Effector CD4-positive, alpha-beta T cell (primary cell): ENCODE measurements at places on chromosomes 3 and 15.

DNA sequence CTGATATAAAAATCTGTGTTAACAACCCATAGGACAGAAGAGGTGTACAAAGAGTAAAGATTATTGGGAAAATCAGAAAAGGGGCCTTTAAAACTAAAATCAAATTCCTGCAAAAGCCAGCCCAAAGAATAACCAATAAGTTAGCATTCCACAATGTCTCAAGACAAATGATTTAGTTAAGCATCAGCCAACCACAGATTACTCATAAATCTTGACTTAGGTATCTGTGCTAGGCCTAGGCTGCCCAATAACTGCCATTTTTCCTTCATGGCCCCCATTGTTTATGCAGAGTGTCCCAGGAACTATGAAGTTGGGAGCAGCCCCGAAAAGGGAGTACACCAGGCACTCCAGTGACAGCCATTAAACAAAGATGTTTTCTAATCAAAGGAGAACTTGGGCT, 7.4 kb downstream of the TRANK1 start:
- no peak for DNase-seq

DNA sequence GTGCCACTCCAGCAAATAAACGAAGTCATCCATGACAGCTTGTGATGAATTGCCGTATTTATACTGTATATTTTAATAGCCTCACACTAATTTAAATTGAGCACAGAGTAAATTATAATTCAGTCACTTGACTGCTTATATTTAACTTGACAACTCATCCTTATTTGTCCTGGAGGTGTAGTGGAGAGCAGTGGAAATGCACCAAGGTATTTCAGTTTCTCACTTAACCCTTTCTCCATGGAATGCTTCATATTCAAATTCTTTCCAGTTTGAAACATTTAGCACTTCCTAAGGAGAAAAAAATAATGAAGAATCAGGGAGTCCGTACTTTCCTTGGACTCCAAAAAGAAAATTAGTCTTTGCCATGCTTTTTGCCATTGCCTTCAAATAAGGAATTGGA, 99.0 kb downstream of the MAP2K5 start:
- no peak for DNase-seq

- DNase-seq = no peak
Measured at GRCh38 chr3:42421818-42422796, 11.7 kb upstream of the LYZL4 start.

- no peak for DNase-seq
Measured at GRCh38 chr15:62644216-62644888, 398.2 kb upstream of the TPM1 start.

GRCh38 chr3:71760140-71760539, 6.5 kb downstream of the GPR27 start:
- no peak for DNase-seq

DNA sequence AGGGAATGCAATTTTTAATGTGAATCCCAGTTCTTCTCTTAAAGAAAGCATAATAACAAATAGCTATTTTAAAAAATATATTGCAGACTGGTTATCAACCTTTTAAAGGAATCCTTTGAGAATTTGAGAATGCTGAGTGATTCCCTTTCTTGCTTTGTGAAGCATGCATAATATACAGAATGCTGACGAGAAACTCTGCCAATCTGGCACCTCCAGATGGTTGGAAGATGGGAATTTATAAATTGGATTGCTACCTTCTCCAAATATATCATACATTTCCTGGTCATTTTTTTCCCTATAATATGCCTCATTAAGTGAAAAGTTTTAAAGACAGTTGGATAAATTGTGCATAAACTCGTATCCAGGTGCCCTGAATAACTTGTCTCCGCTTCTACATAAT, 333.9 kb upstream of the ARPP21 start:
- no peak for DNase-seq

- DNase-seq = no peak
Measured at GRCh38 chr15:55816017-55816416, 73.1 kb upstream of the PRTG start.

- DNase-seq = no peak
Measured at GRCh38 chr3:8712908-8713255, 20.7 kb upstream of the CAV3 start.

GRCh38 chr3:43792904-43793303, 102.2 kb downstream of the ABHD5 start:
- no peak for DNase-seq

GRCh38 chr3:9247941-9248521, 1.4 kb downstream of the SRGAP3 start:
- DNase-seq = no peak

DNA sequence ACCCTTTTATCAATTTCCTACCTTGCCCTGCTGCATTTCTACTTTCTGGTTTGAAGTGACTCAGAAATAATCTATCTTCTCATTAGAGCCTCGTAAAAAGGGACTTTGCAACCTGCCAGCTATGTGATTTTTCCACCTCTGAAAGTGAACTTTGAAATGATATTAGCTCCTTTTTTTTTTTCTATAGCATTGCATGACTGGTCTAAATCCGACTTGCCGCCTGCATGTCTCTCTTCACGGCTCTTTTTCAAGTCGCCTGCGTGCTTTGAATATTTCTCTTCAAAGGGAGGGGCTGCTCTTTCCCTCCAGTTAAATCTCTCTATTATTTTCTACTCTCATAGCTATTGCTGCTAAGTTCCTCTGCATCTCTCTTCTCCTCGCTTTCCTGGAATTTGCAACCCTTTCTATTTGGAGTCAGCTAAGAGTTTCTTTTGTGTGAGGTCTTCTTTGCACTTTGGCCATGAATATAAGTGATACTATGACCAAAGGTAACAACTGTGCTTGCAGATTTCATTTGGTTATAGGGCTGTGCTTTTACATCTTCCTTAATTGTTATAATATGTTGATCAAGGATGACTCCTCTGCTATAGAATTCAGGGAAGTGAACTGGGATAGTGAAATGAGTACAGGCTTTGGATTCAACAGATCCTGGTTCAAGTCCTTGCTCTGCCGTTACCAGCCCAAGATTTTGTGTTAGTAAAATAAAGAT, 541.1 kb downstream of the AGBL1 start:
- no peak for DNase-seq

- peak; percentile 63 for DNase-seq
Measured at GRCh38 chr15:52256366-52256765, 39.2 kb downstream of the MYO5C start.

DNA sequence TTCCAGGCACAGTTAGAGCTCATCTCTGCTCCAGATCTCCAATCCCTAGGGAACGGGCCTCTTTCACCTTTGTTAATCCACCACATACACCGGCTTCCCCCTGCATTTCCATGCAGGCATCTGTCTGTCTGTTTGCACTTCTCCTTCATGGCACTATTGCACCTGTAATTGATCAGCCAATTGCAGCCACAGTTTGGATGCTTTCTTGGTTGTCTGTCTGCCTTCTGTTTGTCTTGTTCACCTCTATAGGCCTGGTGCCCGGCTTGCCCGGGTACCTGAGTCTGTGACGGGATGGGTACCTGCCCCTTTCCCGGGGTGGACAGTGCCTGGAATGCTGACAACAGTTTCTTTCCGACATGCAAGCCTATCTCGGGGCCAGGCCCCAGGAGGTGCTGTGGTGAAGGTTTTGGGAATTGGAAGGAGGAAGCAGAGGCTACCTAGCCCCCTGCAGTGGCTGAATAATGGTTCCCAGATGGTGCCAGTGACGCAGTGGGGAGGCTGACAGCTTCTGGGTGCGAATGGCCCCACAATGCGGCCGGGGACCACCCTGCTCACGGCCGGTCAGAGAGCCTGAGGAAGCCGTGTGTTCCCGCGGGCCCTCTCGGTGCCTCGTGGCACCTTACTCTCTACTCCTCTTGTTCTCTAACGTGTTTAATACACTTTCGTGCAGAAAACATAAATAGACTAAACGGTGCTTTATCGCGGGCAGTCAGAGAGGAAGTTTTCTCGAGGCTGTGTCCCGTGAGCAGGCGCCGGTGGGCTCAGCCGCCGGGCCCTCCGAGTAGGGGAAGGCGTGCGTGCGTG, 31.3 kb upstream of the RAB6B start:
- no peak for DNase-seq

DNA sequence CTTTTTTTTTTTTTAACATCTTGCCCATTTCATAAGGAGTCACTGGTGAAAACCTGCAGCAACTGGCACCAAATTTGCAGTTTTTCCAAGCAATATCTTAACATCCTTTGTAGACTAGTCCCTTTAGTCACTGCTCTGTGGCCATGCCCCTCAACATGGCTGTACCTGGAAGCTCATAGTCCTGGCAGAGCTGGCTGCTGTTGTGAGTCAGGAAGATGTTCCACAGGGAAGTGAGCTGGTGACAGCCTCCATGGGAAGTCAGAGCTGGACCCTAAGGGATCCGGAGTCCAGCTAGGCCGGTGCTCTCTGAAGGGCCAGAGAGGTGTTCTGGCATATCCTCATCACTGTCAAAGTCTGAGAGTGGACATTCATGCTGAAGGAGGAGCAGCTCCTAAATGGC, 99.3 kb upstream of the ZBED2 start:
- DNase-seq = no peak

DNA sequence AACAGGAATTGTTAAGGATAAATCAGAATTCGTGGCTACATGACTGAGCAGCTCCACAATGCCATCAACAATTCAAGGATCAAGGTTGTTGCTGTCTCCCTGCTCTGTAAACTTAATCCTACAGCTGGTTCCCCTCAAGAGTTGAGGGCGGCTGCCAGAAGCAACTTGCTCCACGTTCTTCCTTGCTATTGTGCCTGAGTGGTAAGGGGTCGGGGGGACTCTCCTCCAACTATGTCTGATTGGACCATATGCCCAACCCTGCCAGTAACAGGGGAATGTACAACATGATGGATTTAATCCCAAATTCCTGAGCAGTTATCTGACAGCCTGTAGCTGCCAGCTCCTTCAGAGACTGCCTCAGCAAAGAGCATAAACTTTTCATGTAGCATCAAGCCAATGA, 37.9 kb upstream of the MECOM start:
- no peak for DNase-seq

- no peak for DNase-seq
Measured at GRCh38 chr15:67547064-67547463, 4.6 kb downstream of the MAP2K5 start.
